ENCODE measurements at places on chromosomes 7 and 10.

DNA sequence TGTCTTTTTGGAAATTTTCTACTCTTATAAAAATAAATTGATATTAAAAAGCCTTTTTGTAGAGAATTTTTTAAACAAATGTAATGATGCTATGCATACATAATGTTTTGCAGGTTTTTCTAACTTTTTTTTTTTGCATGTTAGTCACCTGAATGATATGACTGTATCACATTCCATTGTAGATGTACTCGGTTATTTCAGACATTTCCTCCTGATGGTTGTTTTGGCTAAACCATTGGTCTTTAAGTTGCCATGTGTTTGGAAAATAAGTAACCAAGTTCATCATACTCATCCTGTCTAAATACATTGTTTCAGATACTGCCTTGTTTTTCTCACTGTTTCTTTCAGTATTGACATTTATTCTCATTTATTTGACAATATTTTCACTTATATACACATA is 25.8 kb downstream of the NHLRC2 start:
- DNase-seq, result no peak

GRCh38 chr10:130440971-130441370 is 304.8 kb downstream of the GLRX3 start:
- DNase-seq, result no peak

DNA sequence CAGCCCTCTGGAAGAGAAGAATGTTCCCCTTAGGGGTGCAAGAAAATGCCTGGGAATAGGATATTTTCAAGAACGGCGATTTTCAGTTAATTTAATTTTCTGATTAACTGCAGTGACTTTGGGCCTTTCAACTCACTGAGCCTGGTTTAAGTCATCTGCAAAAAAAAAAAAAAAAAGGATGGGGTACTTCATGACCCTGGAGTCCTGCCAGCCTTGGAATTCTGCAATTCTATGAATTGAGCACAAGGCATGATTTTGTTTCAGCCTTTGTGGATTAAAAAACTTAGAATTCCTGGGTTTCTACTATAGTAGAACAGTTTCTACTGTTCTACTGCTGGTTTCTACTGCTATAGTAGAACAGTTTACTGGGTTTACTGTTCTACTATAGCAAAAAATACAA is 58.3 kb upstream of the CALD1 start:
- DNase-seq, result no peak

DNA sequence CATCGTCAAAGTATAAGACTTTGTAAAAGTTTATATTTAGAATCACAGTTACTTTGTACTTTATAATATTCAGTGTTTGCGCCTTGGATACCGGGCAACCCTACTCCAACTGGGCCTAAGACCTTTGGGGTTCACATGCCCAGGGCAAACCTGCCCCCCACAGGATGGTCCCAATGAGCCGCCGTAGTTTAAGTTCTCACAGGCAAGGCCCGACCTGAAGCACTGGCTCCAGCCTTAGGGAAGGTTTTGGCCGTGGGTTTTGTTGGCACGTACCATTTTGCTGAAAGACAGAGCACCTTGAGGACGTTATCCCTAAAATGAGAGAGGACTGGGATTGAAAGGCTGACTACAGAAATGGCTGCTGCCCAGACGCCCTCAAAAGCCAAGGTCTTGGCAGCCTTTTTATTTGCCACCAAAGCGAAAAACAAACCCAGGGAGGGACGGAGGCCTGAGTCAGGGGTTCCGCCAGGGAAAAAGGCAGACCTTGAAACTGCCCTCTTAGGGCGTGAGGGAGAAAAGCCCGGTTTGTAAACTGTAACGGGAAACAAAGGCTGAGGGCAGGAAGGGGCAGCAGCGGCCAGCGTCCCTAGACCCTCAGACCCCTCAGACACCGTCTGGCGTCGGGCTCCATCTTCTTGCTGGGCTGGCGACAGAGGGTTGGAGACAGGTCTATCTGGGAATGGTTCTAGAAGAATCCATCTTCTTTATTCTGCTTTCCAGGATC is at the start of gene CCDC172:
Gene CCDC172, plus strand, starts transcription at position 222 of the 724 bp plus-strand sequence. CDS start 564 bp downstream, outside the sequence.
- no peak for DNase-seq

DNA sequence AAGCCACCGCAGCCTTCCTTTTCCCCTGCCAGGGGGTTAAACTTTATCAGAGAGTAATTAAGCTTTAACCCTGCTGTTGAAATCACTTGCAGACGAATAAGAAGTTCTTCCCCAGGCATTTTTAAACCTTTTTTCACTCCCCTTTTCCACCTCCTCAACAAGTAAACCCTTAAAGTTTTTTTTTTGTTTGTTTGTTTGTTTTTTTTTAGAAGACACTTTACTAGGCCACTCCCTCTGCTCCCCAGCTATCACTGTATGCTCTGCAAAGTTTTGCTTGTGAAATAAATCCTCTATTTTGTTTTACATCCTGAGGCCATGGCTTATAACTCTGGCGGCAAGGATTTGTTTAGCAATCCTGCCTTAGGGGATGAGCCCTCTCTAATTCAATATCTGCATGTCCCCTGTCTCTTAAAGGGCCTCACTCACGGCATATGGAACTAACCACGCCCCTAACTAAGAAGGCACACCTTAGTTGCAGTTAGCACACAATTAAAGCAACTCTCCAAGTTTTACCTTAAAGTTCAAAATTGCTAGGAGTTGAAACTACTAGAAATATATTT is 1354.7 kb upstream of the LRRTM3 start:
- DNase-seq, result no peak

DNA sequence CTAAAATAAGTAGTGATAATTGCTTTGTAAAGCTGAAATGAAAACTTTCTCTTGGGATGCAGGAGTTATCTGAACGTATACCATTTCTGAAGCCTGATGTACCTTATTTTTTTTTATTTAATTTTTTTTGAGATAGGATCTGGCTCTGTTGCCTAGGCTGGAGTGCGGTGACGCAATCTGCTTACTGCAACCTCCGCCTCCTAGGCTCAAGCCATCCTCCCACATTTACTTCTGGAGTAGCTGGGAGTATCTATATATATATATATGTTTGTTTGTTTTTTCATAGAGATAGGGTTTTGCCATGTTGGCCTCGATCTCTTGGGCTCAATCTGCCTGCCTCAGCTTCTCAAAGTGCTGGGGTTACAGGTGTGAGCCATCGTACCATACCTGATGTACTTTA is 2.4 kb downstream of the PMPCB start:
- no peak for DNase-seq

- no peak for DNase-seq
Measured at GRCh38 chr10:8778713-8779112, 724.2 kb downstream of the GATA3 start.

DNA sequence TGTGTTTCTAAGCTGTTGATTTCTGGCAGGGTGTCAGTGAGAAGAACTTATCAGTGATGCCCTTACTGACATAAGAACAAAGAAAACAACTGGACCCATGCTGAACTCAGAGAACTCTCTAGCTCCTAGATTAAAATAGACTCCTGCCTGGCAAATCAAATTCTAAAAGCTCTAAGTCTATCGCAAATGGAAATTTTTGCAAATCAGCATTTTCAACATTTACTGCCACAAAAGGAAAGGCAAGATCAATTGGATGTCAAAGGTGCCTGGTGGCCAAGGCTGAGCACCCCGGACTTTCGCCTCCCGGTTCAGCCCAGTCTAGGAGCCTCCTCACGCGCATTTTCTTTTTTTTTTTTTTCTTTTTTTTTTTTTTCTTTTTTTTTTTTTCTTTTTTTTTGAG is 251.6 kb downstream of the TCERG1L start:
- DNase-seq, result no peak

GRCh38 chr10:61992671-61993668 is 91.5 kb downstream of the ARID5B start:
- DNase-seq, result peak; percentile 12

GRCh38 chr10:29993319-29993915 is 66.0 kb downstream of the JCAD start:
- no peak for DNase-seq

- no peak for DNase-seq
Measured at GRCh38 chr10:132309471-132309865, 1.7 kb upstream of the STK32C start.

DNA sequence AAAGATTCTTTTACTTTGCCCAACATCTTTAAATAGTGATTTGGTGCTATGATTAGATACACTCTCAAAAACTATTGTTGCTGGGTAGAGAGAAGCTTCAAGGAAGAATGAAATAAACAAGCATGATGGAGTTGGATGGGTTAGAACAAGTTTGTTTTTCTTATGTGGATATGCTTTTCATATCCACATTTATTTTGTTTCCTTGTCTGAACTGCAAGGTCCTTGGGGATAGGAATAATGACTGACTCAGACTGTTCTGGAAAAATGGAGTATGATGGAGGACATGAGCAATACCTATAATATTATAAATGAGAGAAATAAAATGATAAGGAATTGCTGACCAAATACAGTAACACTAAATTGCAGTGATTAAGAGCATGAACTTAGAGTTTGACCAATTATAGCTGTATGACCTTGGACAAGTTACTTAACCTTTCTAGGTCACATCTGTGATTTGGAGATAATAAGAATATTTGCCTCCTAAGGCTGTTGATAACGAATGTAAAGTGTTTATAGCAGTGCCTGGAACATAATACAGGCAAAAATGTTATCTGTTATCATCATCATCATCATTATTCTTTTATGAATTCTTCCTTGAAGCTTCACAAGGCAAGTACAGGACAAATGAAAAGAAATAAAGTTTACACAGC is 847.5 kb downstream of the LRMDA start:
- no peak for DNase-seq

DNA sequence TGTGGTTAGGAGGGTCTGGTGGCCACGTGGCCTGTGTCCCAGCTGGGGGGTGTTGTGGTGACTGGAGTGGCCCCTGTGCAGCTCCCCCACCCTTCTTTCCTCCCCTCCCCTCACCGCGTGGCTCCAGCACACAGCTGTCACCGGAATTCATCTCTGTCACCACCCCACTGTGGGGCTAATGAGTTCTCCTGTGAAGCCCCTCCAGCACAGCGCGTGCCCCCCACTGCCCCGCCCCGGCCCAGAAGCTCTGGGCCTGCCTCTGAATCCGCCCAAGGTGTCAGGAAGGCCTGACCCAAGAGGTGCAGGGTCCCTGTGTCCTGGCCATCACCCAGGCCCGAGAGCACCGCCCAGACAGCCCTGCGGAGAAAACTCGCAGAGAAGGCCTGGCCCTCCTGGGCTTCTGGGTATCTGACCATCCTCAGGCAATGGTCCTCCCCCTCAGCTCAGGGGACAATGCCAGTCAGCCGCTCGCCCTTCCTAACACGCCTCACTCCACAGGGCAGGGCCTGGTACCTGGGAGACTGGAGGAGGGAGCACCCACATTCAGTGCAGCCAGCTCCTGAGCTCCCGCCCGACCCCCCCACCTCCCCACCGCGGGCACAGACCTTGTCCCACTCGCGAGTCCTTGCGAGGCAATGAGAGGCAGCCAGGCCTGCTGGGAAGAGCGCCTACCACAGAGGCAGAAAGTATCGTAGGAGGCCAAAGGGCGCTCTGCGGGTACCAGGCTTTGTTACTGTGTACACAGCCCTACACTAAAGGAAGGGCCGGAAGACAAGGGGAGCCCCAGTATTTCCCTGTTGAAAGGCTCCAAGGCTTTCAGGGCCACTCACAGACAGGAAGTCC is 38.2 kb downstream of the GBX1 start:
- no peak for DNase-seq

- no peak for DNase-seq
Measured at GRCh38 chr10:92327445-92328433, 36.8 kb downstream of the MARCHF5 start.

DNA sequence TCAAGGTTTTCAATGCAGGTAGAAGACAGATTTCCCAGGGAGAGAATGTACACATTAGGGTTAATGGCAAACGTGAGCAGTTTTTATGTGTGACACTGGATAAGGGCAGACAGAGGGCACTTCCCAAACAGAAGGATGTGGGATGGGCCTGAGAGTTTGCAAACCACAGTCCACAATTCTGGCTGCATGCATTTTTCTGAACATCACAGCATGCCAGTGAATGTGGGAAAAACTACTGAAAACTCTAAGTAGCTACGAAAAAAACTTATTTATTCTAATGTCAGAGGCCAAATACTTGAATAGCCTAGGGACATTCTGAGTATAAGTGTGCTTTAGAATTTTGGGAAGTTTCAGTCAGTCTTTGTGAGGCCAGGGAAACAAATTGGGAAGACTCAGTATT is 145.9 kb downstream of the NRCAM start:
- no peak for DNase-seq

GRCh38 chr10:103193107-103193819 is at the start of gene NT5C2:
TSS of gene NT5C2 (minus strand) at chr10:103193272. CDS start at chr10:103174958, 18,314 bp downstream.
- DNase-seq, result peak; percentile 24

DNA sequence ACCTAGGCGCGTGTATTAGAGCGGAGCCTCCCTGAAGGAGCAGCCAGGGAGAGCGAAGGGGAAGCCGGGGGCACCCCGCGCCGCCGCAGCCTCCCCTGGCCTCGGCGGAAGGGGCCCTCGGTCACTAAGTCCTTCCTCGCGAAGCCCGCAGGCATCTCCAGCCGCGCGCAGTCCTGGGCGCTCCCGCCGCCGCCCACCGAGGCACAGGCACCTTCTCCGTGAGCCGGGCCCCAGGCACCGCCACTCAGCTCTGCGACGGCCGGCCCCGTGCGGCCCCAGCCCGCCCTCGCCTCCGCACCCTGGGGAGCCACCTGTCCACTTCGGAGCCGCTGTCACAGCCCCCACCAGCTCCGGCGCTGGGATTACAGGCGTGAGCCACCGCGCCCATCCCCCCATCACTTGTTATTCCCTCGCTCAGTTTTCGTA is 80.8 kb downstream of the ZNF467 start:
- no peak for DNase-seq

- DNase-seq, result no peak
Measured at GRCh38 chr10:58802047-58802446, 289.4 kb downstream of the BICC1 start.

- DNase-seq, result no peak
Measured at GRCh38 chr7:125427676-125428075, 498.1 kb upstream of the POT1 start.

DNA sequence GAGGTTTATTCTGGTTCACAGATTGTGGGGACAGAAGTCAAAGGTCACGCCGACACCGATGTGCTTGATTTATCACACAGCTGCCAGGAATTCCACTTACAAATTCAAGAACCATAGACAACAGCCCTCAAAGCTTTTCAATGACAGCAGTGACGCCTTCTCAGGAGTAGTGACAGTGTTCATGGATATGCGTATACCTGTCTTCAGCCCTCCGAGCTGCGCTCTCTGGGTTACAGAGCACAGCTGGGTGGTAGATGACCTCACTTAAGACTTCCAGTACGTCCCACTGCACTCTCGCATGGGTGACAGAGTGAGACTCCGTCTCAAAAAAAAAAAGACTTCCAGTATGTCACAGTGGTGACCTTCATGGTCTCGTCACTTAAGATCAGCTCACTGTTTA is 108.5 kb downstream of the TCERG1L start:
- DNase-seq, result no peak

GRCh38 chr7:18753972-18754610 is 258.5 kb downstream of the HDAC9 start:
- no peak for DNase-seq

GRCh38 chr7:102190776-102191350 is 95.8 kb upstream of the SH2B2 start:
- DNase-seq, result no peak
